CD4-positive, alpha-beta T cell treated with Interleukin-6 at 100 ng/mL for 8 hours (primary cell): ENCODE measurements at places on chromosomes 4 and X.

- no peak for DNase-seq
Measured at GRCh38 chr4:7410446-7410845, 24.3 kb downstream of the PSAPL1 start.

DNA sequence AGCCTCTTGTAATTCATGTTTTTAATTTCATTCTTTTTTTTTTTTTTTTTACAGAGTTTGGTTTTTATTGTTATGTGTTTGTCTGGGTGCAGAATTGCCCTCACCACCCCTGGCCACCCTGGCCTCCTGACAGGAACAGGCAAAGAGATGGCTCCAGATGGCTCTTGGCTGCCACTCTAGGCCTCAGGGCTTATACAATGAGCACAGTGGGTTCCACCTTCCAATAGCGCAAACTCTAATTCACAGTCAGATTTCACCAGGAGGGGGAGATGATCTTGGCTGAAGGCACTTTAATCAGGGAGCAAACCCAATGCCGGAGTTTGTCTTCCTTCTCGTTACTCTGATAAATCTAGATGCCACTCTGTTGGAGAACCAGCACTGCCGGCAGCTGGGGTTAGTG, 24.8 kb downstream of the CPE start:
- no peak for DNase-seq

DNA sequence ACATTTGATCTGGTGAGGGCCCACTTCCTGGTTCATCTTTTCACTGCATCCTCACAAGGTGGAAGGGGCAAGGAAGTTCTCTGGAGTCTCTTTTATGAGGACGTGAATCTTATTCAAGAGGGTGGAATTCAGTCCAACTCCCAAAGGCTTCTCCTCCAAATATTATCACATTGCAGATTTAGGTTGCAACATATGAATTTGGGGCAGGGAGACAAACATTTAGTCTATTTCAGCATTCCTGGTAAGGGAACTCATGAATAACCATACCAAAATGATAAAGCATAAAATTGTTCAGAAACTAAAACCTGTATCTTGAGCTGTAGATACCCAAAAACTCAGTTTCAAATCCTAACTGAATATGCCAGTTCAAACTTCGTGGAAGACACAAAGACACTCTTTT, 246.8 kb downstream of the QDPR start:
- no peak for DNase-seq

DNA sequence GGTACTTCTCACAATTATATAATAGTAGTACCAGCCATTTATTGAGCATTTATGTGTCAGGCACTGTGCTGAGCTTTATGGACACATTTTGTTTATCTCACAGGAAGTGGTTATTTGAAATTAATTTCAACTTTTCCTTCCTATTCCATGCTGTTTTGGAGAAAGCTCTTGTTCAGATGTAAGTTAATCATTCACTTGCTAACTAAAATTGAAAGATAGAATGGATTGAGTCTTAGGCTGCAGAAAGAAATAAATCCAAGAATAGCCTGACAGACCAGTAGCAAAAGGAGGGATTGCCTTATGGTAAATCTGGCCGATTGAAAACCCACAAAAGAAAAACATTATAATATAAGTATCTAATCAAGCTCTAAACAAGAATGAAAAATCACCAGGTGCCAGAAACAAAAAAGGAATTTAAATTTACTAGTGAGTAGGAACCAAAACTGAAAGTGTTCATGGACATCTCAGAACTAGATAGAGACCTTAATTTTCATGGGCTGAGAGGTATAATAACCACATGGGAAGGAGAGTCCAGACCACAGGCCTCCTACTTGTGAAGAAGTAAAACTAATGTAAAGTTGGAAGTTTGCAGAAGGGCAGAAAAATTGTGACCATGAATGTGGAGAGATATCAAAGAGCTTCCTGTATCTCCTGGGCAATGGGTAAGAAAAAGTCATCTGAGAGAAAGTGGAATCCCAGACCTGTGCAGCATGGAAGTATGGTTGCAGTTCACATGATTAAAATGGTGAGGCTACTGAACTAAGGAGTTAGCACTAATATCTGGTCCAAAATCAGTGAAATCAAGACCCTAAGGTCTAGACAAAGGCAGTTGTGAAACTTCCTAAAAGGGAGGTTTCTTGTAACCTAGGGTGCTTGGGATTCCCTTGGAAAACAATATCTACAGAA, 38.0 kb downstream of the RADX start:
- DNase-seq: no peak

- DNase-seq: no peak
Measured at GRCh38 chr4:76233967-76234678, 17.4 kb upstream of the FAM47E start.

DNA sequence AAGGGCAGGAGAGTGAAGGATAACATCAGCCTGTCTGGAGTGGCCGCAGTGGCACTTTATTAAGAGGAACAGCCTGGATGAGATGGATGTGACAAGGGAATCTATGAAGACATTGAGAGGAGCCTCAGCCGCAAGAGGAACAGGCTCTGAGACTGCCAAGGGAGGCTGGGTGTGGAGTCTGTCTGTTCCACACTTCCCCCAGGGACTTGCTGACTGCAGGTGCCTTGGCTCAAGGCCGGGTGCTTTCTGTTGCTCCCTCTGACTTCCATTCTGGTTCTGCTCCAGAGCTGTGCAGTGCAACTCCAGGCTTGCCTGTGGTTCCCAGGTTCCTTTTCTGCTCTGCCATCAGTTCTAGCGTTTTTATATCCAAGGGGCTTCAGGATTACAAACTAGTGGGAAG, 54.6 kb downstream of the FRMPD3 start:
- no peak for DNase-seq

DNA sequence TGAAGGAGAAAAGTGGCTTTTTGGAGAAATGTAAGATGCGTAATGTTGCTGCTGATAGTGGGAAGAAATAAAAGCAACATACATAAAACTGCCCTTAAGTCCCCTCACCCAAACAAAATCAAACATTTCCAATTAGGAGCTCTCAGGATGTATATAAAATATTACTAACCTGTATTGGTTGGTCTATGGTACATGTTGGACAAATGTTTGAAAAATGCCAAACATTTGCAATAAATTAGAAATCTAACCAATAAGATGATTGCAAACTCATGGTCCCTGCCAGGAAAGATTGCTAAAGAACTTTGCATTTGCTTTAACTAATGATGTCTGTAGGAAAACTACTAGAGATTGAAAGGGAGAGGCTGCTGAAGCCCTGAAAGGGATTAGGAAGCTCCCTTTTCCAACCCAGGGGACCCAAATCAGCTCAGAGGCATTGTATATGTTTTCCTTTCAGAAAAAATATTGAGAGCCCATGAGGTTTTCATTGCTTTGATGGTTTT, 1.8 kb downstream of the SFRP2 start:
- DNase-seq: no peak

- no peak for DNase-seq
Measured at GRCh38 chrX:65706041-65706828, 38.8 kb downstream of the MSN start.

DNA sequence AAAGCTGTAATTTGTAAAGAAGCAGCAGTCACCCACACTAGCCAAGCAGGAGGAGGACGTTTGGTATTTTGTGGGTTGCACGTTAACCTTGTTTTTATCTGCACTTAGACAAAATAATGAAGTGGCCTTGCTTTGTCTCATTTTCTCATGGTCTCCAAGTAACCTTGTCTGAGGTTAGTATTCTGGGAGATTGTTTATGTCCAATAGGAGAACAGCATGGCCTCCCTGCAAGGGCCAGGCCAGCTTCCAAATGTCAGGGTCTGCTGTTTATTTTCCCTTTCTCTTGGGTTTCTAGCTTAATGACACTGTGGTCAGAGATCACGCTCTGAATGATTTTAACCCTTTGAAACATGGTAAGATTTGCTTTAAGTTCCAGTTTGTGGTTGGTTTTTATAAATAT, 29.9 kb downstream of the PNMA6E start:
- no peak for DNase-seq

- no peak for DNase-seq
Measured at GRCh38 chr4:8656711-8657380, 64.3 kb downstream of the CPZ start.

DNA sequence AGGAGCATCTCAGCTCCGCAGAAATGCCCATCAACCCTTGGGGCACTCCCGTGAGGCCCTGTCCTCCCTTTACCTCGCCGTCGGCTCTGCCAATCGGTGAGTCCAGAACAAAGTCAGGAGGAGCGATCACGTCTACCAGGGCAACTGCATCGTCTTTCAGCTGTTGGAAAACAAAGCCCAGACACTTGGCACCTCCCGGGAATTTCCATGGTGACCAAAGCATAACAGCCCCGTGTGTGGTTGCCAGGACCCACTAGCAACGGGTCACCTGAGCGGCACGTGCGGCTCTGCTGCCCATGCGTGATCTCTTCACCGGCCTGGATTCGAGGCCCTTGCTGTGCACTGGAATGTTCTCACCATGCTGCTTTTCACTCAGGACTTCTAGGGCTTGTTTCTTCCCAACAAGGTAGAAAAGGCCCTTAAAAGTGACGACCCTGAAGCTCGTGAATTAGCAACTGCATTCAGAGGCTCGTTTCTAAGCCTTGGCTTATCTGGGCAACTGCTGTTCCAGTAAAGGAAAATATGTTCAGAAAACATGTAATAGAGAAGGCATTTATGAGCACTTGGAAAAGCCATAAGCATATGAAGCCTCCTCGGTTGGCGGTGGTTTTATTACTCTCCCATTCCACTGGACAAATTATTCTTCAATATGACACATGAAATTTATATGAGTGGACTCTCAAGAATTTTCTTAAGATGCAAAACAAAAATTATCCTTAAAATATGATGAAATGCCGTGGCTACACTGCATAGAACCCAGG, 69.5 kb downstream of the ACOX3 start:
- DNase-seq: no peak

- no peak for DNase-seq
Measured at GRCh38 chr4:124931050-124931449, 218.5 kb upstream of the ANKRD50 start.

GRCh38 chrX:1803741-1804140, 188.9 kb downstream of the ASMT start:
- no peak for DNase-seq

GRCh38 chr4:183142571-183143550, 43.8 kb downstream of the WWC2 start:
- no peak for DNase-seq

- DNase-seq: no peak
Measured at GRCh38 chrX:14948691-14949090, 75.5 kb downstream of the MOSPD2 start.

GRCh38 chr4:135382280-135382959, 1180.8 kb upstream of the PABPC4L start:
- DNase-seq: no peak

DNA sequence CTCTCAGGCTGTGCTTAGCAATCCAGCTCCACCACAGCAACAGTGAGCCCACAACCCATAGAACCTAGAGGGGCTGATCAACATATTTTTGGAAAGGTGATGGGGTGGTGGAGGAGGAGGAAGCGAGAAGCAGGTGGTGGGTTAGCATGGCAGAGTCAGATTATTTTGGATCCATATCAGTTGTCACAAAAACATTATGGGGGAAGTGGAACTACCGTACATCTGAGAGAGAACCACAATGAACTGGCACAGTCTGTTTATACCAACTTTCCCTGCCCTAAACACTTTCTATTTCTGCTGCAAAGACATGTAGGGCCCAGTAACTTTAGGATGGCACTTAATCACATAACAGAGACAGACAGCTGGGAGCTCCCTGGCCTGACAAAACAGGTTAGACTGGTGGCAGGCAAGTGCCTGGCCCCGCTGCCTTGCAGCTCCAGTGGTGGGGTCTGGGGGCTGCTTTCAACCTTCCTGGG, 4.3 kb downstream of the SLC9A7 start:
- DNase-seq: no peak

- DNase-seq: no peak
Measured at GRCh38 chr4:6236816-6237390, 32.7 kb upstream of the WFS1 start.

DNA sequence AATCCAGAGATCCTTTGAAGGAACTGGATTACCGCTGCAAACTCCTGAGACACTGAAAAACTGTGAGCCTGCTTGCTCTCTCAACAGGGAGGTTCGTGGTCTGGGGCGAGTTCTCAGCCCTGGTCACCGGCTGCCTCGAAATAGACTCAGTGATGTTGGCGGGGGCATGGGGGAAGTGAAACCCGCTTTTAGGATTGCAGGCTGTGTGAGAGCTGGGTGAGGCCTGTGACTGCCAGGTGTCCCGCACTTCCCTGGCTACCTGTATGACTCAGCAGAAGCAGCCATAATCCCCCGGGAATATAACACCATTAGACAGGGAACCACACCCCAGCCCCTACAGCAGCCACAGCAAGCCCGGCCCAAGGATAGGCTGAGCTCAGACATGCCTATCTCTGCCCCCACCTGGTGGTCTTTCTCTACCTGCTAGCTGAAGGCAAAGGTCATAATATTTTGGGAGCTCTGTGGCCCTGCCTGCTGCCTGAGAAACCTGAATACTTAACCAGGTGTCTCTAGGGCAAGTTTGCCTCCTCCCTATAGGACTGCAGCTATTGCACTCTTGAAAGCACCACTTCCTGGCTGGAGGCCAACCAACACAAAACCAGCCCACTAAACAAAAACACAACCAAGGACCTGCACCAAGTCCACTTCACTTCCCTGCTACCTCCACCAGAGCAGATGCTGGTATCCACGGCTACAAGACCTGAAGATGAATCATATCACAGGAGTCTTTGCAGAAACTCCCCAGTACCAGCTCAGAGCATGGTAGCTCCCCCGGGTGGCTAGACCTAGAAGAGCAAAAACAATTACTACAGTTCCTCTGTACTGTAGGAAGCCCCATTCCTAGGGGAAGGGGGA, 202.0 kb downstream of the RRAGB start:
- no peak for DNase-seq

DNA sequence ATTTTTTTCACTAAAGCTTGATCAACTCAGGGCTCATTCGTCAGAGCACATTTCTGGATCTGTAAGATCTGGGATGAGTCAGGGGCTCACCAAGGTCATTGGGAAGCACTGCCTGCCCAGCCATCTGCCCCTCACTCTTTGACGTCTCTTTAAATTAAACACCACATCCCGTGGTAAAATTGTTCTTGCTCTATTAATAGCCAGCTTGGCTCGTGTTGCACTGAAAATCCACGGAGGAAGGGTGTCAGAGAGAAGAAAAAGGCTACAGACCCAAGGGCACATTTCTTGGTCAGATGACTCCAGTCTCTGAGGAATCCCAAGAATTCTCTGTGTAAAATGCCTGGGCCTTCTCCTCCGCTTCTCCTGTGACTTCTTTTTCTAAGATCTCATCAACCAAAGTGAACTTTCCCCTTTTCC, 45.7 kb upstream of the GATB start:
- DNase-seq: no peak

DNA sequence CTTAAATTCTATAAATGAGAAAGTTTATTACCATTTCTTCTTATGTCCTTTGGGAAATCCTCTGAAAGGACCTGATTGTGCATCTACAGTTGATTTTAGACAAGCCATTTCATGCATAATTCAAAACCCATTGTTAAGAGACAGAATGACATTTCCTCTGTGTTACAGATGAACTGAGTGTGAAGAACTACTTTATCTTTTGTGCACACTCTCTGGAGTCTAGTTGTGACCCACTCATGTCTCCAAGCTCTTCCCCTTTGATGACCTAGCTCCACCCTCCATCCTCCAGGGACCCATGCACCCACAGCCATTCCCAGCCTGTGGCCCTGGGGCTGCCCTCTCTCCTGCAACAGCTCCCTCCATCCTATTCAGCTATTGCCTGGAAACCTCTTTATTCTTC, 57.5 kb upstream of the BMPR1B start:
- no peak for DNase-seq
